Jurkat, Clone E6-1 (cell line): ENCODE measurements at places on chromosomes 5 and 9.

DNA sequence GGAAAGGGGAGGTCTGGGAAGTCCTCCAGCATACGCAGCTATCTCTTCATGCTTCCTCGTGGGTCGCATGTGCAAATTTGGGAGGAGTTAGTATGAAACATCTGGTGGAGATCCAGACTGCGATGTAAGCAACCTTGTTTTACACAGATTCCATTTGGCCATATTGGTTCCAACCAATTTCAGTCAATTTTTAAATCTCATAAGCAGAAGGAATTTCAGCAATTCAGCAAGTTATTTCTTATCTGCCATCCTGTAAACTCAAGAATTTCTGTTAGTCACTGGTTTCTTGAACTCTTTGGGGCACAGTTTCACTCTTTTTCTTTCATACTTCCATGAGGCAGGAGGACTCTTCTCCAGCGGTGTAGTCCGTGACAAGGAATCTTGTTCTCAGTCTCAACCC, 130.4 kb upstream of the CLINT1 start:
- DNase-seq: no peak

DNA sequence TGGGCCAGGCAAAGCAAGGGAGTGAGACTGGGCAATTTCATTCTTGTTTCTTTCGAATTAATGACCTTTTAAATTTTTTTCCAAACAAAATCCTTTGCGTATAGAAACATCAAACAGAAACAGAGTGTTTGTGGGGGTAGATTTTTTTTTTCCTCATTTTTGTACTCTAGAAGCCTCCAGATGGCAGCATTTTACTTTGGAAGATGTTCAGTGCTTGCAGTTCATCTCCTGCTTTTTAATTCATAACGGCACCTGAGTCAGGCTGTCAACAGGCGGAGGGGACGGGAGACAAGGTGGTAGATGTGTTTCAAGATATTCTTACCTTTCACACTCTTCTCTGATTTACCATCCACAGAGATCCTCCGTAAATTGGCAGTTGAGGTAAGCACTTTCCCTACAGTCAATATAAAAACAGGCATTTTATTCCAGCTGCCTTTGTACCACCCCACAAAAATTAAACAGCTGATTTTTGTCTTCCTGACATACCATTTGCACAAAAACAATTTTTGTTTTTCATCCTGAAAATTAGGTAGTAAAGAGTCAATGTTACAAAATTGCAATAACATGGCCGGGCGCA, 99.5 kb upstream of the FBXL17 start:
- peak; percentile 39 for DNase-seq

- no peak for DNase-seq
These were observed 190.9 kb upstream of the TUT7 start for GRCh38 chr9:86545090-86545489.

- no peak for DNase-seq
These were observed 35.9 kb upstream of the NANS start for GRCh38 chr9:98020476-98021145.

DNA sequence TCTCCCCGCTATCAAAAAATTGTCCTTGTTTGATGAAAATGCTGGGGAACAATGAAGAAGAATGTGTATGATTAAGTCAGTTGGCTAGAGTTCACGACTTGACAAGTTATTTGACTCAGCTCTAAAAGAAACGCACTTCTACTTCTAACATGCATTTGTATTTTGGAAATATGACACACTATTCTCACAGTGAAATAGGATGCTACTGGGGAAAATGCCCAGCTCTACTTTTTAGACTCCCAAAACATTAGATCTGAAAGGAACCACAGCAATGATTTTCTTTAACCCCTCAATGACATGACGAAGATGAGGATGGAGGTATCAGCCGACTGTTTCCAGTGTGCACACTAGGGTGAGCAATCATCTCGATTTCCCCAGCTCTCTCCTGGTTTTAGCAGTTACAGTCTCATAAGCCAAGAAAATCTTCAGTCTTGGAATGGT, 83.6 kb upstream of the PCSK1 start:
- DNase-seq: no peak

- no peak for DNase-seq
These were observed 12.5 kb upstream of the FCN2 start for GRCh38 chr9:134867917-134868750.

- no peak for DNase-seq
These were observed 67.6 kb upstream of the BARHL1 start for GRCh38 chr9:132514821-132515220.

- no peak for DNase-seq
These were observed 19.0 kb downstream of the TMEM8B start for GRCh38 chr9:35847792-35848572.

DNA sequence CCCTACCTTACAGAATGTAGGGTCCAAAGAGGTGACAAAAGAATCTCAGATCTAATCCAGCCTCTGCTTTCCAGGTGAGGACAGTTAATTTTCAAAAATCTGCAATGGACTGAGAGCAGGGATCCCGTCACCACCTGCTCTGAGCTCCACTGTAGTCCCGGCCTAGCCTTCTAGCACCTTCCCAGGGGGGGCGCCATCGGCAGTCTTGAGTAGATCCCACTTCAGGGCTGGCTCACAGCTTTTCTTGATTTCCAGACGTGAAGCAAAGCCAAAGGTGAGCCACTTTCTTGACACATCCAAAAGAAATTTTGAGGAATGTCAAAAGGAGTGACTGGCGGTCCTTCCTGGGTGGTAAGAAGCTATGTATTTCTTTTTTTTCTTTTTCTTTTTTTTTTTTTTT, 114.1 kb downstream of the SYK start:
- peak; percentile 77 for DNase-seq

DNA sequence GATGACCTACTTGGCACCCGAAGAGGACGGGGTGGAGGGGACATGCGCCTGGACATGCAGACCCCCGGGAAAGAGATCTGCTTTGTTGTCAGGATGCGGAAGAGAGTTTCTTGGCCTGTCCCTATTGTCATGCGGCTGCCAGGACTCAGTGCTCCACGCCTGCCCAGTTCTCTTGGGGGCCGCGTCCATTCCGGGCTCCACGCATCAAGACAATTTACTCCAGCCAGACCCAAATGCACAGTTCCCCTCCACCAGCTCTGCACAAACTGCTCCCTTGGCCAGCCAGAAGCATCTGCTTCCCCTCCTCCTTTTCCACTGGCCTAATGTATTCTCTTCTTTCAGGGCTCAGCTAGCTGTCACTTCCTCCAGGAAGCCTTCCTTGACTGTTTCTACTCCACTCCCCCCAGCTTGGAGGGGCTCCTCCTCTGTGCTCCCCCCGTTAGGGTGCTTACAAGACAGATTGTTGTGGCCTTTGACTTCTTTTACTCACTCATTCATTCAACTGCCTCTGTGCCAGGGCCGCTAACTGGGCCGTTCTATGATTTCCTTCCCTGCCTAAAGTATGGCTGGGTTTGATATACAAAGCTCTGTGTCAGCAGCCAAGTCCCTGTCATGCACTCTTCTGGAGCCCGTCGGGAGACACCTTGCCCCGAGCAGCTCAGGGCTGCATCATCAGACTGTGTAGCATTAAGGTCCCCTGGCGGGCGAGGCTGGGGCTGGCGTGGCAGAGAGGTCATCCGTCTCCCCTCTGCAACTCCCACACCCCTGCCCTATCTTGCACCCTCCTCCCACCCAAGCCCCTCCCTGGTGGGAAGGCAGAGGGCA, 6.6 kb downstream of the FIBCD1 start:
- no peak for DNase-seq

DNA sequence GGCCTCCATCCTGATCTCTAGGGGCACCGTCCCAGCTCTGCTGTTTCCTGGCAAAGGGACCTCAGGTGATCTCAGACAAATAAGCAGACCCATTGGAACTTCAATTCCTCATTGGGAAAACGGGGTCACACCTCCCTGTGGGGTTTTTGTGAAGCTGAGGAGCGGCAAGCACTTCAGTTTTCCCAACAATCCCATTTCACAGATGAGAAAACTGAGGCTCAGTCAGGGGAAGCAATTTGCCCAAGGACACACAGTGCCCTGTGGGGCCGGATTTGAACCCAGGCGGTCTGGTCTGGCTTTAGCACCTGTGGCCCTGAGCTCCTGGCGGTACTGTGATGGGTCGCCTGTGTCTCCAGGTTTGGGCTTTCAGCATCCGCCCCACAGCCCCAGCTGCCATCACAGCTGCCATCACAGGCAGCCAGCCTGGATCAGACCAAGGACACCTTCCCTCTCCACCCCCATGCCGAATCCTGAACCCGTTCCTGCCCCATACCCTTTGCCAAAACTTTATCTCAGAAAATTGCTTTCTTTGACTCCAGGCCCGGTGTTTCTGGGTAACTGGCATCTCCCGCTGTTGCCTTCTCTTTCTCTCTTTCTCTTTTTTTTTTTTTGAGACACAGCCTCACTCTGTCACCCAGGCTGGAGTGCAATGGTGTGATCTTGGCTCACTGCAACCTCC, 26.4 kb downstream of the NCS1 start:
- no peak for DNase-seq

GRCh38 chr5:56565644-56566043, 249.7 kb upstream of the MAP3K1 start:
- DNase-seq: no peak

GRCh38 chr9:115694991-115695390, 458.6 kb upstream of the PAPPA start:
- DNase-seq: no peak

DNA sequence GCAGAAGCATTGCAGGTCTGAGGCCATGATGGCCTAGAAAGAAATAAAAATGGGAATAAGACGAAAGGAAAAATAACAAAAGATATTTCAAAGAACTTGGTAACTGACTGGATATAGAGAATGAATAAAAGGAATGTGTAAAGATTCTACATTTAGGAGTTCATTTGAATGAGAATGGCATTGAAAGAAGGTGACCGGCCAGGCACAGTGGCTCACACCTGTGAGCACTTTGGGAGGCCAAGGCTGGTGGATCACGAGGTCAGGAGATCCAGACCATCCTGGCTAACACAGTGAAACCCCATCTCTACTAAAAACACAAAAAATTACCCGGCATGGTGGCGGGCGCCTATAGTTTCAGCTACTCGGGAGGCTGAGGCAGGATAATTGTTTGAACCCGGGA, 8.6 kb downstream of the ZBTB26 start:
- DNase-seq: no peak

- no peak for DNase-seq
These were observed 32.8 kb upstream of the CPEB4 start for GRCh38 chr5:173855162-173855994.

DNA sequence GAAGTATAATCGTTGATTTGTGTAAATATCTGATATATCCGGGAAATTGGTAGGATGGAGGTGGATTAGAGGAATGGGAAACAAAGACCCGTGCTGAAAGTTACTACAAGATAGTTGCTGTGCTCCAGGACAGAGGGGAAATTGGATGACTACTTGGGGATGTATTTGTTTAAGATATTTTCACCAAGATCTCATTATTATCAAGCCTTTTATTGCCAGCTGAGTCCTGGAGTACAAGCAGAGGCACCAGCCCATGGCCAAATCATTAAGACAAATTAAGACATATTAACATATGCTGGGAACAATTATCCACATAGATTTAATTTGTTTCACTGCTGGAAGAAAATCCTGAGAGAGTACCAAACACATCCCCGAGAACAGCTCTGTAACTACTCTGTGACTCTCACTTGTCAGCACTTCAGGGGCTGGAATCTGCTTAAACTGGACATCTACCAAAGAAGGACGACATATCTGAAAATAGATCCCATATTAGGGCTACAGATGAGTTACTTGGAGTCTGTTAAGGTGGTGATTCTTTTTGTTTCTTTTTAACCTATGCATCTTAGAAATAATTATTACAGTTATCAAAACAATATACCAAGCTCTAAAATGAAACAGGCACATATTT, 68.2 kb downstream of the SLC1A1 start:
- DNase-seq: no peak

DNA sequence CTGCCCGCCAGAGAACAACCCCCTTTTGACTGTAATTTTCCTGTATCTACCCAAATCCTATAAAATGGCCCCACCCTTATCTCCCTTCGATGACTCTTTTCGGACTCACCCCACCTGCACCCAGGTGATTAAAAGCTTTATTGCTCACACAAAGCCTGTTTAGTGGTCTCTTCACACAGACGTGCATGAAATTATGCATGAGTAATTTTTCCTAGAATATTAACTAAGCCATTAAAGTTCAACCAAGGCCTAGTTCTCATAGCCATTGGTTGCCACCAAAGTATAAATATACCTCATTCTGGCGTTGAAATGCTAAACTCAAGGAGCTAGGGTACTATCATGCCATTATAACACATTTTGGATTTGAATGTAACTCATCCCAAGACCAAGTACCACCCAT, 243.9 kb downstream of the ZNF608 start:
- no peak for DNase-seq

DNA sequence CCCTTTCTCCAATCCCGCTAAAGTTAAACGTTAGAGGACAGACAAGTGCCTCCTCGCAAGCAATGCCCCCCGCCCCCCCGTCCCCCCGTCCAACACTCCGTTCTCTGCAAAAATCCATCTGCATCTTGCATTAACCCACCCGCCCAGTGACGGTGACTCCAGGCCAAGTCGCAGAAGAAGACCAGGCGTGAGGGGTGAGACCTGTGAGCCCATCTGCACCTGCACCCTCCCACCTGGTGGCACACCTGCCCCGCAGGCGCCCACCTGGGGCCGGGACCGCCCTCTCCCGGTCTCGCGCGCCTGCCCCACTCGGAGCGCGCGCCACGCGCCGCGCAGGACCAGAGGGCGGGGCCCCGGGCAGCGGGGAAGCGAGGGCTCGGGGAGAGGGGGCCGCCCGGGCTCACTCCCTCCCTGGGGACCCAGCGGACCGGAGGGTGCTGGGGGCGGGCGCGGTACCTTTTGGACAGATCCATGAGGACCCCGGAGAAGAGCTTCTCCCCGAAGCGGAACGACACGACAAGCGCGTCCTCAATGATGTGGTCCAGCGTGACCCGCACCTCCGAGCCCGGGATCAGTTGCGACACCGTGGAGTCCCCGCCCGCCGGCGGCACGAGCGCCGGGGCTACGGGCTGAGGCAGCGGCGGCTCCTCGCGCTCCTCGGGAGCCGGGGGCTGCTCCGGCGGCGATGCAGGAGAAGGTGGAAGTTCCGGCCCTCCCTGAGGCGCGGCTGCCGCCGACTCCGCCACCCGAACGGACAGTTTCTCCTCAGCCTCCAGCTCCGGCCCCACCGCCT, 705 bp downstream of the PWWP2A start:
- no peak for DNase-seq

DNA sequence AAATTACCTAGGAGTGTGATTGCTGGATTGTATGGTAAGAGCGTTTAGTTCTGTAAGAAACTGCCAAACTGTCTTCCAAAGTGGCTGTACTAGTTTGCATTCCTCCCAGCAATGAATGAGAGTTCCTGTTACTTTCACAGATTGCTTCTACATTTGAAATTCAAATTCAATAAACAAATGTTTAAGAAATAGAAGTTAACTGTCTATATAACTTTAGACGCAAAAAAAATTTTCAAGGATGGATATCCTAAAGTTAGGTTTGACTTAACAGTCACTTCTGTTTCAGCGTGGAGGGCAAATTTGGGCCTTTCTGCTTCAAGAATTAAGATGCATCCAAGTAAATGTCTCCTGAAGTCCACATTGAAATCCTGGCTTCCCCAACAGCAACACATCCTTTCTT, 445.6 kb downstream of the TAF11L14 start:
- no peak for DNase-seq

DNA sequence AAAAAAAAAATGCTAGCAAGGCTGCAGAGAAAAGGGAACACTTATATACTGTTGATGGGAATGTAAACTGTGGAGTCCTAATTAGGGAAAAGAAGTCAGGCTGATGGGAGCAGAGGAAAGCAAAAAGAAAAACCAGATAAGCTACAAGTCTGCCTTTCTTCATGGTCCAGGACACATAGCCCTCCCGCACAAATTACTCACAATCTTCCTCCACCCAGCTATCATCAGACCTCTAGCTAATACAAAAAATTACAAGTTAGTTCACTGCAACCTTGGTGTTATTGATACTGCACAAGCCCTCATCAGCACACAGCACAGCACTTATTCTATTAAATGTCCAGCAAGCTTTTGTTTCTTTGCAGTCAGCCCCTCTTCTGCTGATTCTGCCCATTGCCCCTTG, 186.0 kb upstream of the ADRA1B start:
- DNase-seq: no peak
